Stimulated activated CD8-positive, alpha-beta memory T cell treated with anti-CD3 and anti-CD28 coated beads, Interleukin-7, amount 100 ng/mL, for 1 hour (primary cell): ENCODE measurements at places on chromosomes 11 and 22.

- DNase-seq: no peak
Observed at GRCh38 chr11:3880724-3881123, 25.3 kb downstream of the STIM1 start.

DNA sequence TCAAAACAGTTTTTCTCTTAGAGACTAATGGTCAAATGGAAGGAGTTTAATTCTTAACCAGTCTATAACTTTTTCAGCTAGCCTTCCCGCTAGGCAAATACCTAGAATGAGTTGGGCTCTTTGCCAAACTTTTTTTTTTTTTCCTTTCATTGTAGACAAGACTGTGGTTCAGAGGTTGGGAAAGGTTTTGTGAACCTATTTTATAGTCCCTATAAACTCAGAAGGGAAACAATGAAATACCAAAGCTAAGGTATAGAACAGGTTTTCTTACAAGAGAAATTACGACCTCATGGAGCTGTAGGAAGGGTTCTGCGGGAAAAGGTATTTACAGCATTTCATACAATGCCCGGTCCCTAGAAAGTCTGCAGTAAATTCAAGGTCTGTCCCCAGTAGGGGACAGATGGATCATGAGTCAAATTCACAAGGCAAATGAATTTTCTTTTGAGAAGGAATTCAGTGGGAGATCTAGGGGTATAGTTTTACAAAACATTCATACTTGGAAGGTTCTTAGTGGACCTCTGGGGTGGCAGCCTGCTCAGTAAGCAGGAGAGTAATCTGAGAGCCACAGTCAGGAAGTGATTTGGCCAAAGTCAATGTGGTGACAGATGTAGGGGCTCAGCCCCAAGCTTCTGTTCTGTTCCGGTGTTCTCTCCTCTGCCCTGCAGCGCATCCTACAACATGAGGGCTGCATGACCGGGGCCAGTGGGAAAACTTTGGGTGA, 146.8 kb downstream of the DBX1 start:
- no peak for DNase-seq

- no peak for DNase-seq
Observed at GRCh38 chr22:43967069-43967468, 11.8 kb downstream of the SAMM50 start.

GRCh38 chr22:49850959-49851802, 2.5 kb upstream of the ZBED4 start:
- DNase-seq: no peak

DNA sequence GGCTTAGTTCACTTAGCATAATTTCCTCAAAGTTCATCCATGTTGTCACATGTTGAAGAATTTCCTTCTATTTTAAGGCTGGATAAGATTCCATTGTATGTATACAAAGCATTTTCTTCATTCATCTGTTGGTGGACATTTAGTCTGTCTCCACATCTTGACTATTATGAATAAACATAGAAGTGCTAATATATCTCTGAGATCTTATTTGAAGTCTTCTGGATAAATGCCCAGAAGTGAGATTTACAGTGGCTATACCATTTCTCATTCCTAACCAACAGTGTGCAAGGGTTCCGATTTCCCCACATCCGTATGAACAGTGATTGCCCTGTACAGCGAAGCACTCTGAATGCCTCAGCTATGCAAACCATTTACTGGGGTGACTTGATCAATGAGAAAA, 6.6 kb upstream of the ZFTA start:
- DNase-seq: no peak

DNA sequence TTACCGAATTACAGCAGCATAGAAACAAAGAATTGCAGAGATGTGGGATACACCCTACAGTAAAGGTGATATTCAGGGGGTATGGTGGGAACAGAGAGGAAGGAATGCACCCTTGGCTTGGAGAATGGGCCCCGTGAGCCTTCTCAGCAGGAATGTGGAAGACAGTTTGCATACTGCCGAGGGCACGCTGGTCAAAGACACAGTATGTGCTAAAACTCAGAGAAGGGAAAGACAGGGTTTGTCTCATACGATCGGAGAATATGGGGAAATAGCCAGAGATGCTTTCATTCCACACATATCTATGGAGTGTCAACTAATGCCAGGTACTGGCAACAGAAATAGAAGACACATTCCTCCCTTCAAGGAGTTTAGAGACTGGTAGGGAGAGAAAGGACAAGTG, 36.9 kb downstream of the UBASH3B start:
- DNase-seq: no peak

- DNase-seq: no peak
Observed at GRCh38 chr22:44091021-44091721, 67.1 kb downstream of the PARVB start.

GRCh38 chr11:8724682-8725081, 42.1 kb downstream of the RPL27A start:
- DNase-seq: no peak

DNA sequence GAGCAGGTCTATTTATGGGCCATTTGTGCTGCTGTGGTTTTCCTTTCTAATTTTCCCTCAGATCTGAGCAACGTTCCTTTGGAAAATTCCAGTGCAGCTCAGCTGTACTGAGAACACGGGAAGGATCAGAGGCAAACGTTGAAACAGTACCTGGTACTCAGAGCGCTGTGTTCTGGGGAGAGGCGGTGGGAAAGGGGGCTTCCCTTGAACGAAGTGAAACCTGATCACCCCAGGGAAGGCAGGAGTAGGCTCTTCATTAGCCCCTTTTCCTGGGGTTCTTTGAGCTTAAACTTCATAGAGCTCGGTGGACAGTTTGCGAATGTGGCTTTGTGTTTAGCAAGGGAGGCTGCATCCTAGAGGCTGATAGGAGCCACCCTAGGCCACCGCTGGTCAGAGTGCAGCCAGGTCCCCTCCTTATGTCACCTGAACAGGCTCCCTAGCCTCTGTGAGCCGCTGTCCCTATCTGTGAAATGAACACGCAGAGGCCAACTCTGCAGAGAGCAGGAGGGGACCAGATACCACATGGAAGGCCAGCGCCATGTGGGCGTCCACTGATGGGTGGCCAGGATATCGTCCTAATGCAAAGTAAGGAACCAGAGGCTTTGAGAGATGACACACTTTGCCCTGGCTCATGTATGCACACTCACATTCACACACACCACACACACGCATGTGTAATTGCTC, 1464.8 kb downstream of the BRD1 start:
- no peak for DNase-seq

DNA sequence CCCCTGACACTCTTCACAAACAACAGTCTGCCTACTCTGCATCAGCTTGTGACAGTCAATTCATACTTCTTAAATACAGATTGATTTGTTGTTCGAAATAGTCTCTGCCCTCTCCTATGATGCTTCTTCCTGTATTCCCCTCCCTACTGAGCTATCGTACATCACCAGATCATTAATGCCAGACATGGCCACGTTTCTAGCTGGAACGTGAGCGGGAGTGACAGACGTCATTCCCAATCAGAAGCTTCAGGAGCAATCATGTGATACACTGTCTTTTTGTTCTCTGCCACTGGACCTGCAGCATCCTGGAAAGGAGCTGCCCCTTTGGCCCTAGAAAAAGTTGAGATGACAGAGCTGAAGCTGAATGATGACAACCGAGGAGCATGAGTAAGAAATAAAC, 48.5 kb downstream of the CSNK2A3 start:
- DNase-seq: no peak

DNA sequence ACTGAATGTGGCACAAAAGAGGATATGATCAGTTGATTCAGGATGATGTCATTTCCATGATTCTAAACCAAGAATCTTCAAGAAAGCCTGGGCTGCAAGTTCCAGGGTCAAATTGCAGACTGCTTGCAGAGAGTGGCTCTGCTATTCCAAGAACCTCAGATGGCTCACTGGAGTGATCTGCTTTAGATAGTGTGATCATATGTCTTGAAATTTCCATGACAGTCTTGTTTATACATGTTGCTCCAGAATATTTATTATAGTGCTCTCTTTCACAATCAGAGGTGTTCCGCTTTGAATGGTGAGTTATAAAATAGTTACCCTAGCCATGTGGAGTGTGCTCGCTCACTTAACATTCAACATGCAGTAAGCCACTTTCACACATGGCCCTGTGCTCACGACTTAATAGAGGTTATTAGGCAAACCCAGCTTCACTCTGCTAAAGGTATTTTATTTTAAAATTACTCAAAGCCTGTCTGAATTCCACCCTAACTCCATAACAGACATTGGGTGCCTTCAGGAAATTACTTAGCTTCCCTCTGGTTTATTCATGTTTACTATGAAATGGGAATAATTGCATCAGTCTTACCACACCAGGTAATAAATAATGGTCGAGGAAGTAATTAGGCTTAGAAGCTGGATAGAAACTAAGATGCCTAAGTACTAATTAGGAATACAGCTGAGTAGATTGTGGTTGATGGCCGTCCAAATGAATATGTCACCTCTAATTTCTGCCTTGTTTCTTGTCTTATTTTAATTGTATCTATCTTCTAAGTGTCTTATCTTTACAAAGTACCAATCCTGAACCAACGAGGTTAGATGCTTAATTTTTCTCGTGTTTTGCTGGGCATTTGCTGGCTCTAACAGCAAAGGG, 187.9 kb downstream of the ETS1 start:
- DNase-seq: no peak

GRCh38 chr22:24180316-24181087, 785 bp upstream of the SUSD2 start:
- no peak for DNase-seq

GRCh38 chr22:46007003-46007847, 30.3 kb upstream of the WNT7B start:
- no peak for DNase-seq

GRCh38 chr11:23586173-23586572, 725.9 kb upstream of the CCDC179 start:
- no peak for DNase-seq

- no peak for DNase-seq
Observed at GRCh38 chr11:44519989-44520737, 45.3 kb upstream of the CD82 start.

- DNase-seq: no peak
Observed at GRCh38 chr11:131278472-131278871, 91.9 kb upstream of the NTM start.

DNA sequence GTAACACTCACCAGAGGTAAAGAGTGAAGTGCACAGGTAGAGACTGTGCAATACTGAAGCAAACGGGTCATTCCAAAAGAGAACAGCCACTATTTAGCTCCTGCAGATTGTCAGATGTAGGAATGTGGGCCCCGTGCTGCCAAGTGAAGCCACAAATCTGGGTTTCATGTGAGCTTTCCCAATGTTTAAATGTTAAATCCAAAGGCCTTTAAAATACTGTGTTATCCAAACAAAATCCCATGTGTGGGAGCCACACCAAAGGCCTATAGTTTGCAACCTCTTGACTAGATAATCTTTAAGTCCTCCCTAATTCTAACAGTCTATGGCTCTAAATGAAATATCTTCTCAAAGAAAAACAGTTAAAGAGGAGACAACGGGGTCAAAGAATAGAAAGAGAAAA, 43.3 kb downstream of the RBFOX2 start:
- DNase-seq: no peak

DNA sequence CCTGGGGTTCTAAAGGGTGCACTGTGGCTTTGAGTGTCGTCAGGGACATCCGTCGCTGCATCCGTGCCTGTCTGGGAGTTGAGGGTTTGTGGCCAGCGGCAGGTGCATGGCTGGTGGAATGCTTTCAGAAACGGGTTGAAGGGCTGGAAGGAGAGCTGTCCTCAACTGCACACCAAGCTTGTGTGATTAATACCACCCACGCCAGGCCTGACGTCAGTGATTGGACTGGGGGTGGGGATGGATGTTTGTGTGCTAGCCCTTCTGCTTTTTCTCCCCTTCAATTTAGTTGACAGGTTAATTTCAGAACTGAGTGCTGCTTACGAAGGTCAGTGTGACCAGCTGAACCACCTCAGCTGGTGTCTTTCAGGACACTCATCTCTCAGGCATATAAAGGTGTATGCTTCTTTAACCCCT, 3.2 kb upstream of the GAB2 start:
- DNase-seq: no peak

- no peak for DNase-seq
Observed at GRCh38 chr11:44912270-44912987, 38.3 kb downstream of the TP53I11 start.

GRCh38 chr22:30447656-30448055, 22.1 kb downstream of the MTFP1 start:
- no peak for DNase-seq

GRCh38 chr11:77064648-77065217, 2.0 kb upstream of the CAPN5 start:
- no peak for DNase-seq

DNA sequence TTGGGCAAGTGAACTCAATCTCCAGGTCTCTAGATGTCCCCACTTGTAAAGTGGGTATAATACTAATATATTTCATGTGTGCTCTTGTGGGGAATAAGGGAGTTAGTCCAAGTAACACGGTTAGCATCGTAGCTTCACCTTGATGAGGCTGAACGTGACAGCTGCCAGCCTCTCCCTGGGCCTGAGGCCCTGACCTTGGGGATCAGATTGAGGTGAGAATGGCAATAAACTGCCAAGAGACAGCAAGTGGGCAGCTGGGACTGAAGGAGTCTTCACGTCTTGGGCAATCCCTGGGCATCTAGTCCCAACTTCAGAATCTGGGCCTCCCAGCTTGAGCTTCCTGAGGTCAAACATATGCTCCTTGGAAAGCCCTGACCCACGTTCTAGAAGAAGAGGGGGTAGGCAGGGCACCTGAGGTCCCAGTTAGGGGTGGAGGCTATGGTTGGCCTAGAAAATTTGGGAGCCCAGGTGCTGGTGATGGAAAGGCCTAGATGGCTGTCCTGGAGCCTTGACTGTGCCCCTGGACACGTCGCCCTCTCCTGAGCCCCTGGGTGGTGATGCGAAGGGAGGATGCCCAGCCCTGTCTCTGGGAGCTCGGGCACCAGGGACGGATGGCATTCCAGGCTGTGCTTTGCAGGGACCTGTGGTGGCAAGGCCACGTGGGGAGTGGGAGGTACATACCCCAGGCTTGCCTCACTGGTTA, 23.4 kb downstream of the ADAMTS15 start:
- DNase-seq: no peak

GRCh38 chr11:17563231-17563646, 16.2 kb downstream of the OTOG start:
- no peak for DNase-seq

DNA sequence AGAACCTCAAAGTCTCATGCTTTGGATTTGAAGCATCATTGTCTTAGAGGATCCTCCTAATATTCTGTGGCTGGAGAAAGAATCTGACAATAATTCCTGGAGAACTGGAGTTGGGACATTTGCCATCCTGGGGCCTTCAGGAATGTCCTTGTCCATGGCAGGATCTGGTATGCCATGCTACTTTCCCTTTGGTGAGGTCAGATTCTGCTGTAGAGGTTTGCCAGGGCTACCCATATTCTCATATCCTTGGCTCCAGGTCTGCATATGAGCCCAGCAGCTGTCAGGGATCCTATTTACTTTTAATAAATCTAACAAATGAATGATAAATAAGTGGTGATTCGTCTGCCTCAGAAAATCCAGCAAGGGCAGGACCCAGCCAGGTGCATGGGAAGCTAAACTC, 35.0 kb downstream of the ARL14EP start:
- no peak for DNase-seq

DNA sequence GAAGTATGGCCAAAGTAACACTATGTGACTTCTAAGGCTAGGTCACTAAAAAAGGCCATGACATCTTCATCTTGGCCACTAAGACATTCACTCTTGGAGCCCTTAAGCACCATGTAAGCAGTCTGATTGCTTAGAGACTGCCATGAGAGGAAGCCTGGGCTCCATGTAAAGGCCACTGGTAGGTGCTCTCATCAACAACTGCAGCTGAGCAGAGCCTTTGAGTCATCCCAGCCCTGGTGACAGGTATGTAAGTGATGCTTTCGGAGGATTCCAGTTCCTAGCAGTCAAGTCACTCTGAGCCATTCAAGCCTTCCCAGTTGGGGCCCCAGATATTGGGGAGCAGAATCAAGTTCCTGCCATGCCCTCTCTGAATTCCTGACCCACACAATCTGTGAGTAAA, 26.2 kb downstream of the GAB2 start:
- DNase-seq: no peak
